ENCODE measurements at places on chromosomes 6 and 20.

DNA sequence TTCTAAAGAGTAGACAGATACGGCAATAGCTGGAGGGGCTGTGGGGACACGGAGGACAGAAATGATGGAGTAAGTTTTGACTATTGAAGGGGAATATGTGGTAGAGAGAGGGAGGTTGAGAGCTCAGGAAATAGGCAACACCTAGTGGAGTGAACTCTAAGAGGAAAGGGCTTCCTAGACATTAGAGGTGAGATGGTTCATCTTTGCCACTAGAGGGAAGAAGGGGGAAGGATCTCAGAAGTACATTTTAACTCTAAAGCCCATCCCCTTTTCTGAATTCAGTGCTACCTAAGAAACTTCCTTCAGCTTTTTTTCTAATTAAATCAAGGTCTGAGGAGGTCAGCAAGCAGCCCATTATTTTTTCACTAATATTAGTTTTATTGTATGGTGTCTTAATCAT lies 689.4 kb upstream of the MAP3K7 start:
- no peaks in the 10 kb centered on the region for H3K36me3 ChIP-seq
- no peaks in the 10 kb centered on the region for H3K4me1 ChIP-seq
- no peaks in the 10 kb centered on the region for H3K27me3 ChIP-seq
- H3K4me3 ChIP-seq = no peak overlapping the region

DNA sequence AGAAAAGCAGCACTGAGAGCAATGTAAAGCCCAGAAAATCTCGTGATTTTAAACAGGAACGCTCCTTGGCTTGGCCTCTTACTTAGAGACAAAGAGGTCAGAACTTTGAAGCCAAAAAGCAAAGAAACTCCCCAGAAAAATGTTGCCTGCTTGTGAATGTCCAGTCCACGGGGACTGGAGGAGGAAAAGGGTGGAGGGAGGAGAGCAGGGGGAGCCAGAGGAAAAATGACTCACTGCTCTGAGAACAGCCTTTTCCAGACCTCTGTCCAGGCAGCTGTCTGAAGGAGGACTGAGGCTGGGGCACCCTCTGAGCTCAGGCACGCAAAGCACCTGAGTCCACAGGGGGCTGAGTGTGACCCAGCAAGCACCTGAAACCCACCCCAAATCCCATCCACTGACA lies 64.7 kb downstream of the TRAM2 start:
- peak; percentile 83 for DNase-seq
- peak overlapping the region; percentile 98 for H3K27ac ChIP-seq
- H3K4me1 ChIP-seq = peaks cover 100% of the 10 kb centered on the region
- H3K4me3 ChIP-seq = peak overlapping the region; percentile 80
- peaks cover 25% of the 10 kb centered on the region for H3K27me3 ChIP-seq

DNA sequence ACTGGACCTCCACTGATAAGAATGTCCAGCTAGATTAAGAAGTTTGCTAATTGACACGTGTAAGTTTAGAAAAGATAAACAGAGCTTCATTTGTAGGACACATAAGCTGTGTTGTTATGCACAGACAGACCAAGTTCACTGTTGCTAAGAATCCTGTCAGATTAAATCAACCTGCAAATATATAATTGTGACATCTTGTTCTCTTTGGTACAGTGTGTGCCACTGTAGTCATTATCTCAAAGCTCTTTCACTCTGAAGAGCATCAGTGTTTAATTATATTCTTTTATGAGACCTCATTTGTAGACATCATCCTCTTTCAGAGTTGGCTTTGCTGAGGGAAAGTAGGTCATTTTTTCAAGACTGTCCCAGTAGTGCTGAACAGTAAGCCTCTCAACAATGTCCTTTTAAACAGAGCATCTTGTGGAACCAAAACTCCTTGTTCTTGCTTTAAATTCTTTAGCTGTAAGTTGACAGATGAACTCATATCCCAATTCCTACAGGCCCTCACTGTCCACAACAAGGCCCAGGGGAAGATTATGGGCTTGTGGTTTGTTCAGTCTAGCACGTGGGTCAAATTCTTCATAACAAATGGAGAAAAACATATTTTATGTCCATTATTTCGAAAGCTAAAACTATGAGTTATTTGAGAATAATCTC lies 252.4 kb downstream of the HDGFL1 start:
- peak; percentile 0 for DNase-seq
- H3K27me3 ChIP-seq = no peaks in the 10 kb centered on the region
- H3K27ac ChIP-seq = no peak overlapping the region
- no peak overlapping the region for H3K4me3 ChIP-seq

DNA sequence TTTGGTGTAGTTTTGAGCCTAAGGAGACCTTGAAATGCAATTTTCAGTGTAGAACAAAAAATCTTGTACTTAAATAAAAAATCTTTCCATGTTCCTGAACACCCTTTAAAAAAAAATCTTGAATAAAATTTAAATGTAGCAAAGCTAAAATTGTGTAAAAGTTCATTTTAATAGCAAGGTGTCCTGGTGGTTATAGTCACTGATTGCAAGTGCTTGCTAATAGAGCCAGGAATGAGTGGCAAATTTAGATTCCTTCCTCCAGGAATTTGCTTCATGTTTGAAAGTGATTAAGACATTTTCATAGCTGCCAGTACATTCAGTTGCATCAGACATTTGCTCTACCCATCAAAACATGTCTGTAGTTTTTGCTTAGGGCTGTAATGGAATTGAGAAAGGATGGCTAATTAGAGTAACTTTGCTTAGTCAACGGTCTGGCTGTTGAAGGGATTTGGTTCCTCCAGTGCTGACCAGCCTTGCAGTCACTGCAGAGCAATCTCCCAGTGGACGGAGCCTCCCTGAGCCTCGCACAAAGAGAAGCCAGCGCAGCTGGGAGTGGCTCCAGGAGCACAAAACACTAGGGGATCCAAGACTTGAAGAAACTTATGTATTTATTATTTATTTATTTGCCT lies 36.5 kb downstream of the AKAP12 start:
- no peak overlapping the region for H3K27ac ChIP-seq
- no peaks in the 10 kb centered on the region for H3K36me3 ChIP-seq
- no peak overlapping the region for H3K4me3 ChIP-seq
- no peaks in the 10 kb centered on the region for H3K4me1 ChIP-seq
- peak; percentile 15 for DNase-seq

DNA sequence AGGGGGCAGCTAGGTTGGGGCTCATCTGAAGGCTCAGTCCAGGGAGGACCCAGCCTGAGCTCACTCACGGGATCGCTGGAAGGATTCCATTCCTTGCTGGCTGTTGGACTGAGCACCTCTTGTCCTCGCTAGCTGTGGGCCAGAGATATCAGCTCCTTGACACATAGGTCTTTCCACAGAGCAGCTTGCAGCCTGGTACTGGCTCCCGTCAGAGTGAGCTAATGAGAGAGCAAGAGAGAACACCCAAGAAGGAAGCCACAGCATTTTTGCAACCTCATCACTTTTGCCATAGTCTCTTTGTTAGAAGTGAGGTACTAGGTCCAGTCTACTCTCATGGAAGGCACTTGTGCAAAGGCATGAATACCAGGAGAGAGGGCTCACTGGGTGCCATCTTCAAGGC lies 179.9 kb downstream of the CDC5L start:
- H3K4me1 ChIP-seq = peaks cover 12% of the 10 kb centered on the region
- H3K36me3 ChIP-seq = no peaks in the 10 kb centered on the region
- H3K27me3 ChIP-seq = peaks cover 21% of the 10 kb centered on the region

- peak overlapping the region; percentile 90 for H3K27ac ChIP-seq
- H3K4me3 ChIP-seq = peak overlapping the region; percentile 75
- DNase-seq = no peak
- no peaks in the 10 kb centered on the region for H3K36me3 ChIP-seq
- H3K27me3 ChIP-seq = peaks cover 5% of the 10 kb centered on the region
- peaks cover 44% of the 10 kb centered on the region for H3K4me1 ChIP-seq
Measured at GRCh38 chr6:170437719-170438401, 115.2 kb downstream of the PSMB1 start.

- peaks cover 12% of the 10 kb centered on the region for H3K36me3 ChIP-seq
- peak; percentile 96 for DNase-seq
- peaks cover 66% of the 10 kb centered on the region for H3K4me1 ChIP-seq
- H3K4me3 ChIP-seq = peak overlapping the region; percentile 73
Measured at GRCh38 chr6:11586536-11586935, 49.0 kb downstream of the TMEM170B start.

DNA sequence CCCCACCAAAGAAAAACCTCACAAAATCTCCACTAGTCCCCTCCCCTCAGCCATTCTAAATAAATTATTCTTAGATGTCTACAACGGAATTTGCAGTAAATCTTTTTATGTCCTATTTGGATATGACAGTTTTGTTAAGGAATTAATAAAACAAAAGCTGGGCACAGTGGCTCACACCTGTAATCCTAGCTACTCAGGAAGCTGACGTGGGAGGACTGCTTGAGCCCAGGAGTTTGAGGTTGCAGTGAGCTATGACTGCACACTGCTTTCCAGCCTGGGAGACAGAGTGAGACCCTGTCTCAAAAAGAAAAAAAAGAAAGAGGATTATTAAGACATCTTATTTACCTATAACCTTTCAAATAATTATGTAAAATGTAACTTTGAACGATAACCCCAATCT lies 165.4 kb downstream of the SLC16A10 start:
- no peaks in the 10 kb centered on the region for H3K36me3 ChIP-seq
- no peak overlapping the region for H3K4me3 ChIP-seq
- 0 out of 2 replicates have a peak, but pooled peaks cover 1% of the 10 kb centered on the region for H3K27me3 ChIP-seq
- no peak overlapping the region for H3K27ac ChIP-seq
- DNase-seq = no peak
- peaks cover 61% of the 10 kb centered on the region for H3K4me1 ChIP-seq

DNA sequence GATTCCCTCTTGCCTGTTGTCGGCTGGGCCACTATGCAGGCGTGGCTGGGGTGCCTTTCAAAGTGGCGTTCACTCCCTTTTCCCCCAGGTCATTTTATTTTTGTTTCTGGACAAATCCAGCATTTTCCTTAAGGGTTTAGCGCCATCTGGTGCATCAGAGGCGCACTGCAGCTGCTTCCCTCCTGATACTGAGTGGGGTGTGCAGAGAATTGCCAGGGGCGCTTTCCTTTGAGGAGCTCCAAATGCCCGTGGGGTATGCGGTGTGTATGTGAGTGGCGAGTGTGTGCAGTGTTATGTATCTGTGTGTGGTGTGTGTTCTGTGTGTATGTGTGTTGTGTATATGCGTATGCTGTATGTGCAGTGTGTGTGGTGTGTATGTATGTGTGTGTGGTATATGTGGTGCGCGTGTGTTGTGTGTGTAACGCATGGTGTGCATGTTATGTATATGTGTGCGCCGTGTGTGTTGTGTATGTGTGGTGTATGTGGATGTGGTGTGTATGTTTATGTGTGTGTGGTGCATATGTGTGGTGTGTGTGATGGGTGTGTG lies 100.1 kb upstream of the AGPAT4 start:
- no peaks in the 10 kb centered on the region for H3K27me3 ChIP-seq
- H3K4me1 ChIP-seq = peaks cover 6% of the 10 kb centered on the region
- peak; percentile 47 for DNase-seq
- no peak overlapping the region for H3K27ac ChIP-seq
- no peak overlapping the region for H3K4me3 ChIP-seq

- H3K27me3 ChIP-seq = peaks cover 4% of the 10 kb centered on the region
- H3K27ac ChIP-seq = no peak overlapping the region
- peaks cover 17% of the 10 kb centered on the region for H3K4me1 ChIP-seq
- peak overlapping the region; percentile 50 for H3K4me3 ChIP-seq
- peak; percentile 36 for DNase-seq
Measured at GRCh38 chr6:113672491-113673149, 184.5 kb upstream of the MARCKS start.

DNA sequence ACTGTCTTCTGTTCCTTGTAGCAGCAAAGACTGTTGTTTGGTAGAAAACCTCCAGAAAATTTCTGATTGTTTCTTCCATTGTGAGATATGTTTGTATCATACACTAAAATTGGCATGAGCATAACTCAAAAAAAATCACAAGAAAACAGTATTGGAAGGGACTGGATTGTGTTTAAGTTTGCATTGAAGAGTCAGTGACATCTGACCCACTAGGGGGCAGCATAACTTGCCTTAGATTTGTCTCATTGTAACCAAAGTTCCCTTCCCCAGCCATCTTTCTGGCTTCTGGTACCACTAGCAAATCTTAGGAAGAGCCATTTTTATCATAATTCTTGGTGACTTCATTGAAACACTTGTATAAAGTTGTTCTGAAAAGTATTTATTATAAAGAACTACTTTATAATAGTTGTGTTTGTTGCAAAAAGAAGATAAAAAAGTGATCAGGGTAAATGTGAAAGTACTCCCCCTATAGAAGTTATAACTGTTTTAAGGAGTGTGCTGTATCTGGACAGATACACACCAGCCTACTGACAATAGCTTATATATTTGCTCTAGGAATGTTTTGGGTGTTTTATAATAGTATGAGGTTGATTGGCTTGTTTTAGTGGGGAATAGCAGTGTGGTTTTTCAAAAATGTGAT lies 7.7 kb downstream of the CSTF1 start:
- peak overlapping the region; percentile 55 for H3K27ac ChIP-seq
- no peak overlapping the region for H3K4me3 ChIP-seq
- H3K27me3 ChIP-seq = no peaks in the 10 kb centered on the region
- H3K36me3 ChIP-seq = peaks cover 49% of the 10 kb centered on the region
- H3K4me1 ChIP-seq = peaks cover 7% of the 10 kb centered on the region

- peak overlapping the region; percentile 92 for H3K27ac ChIP-seq
- H3K4me1 ChIP-seq = peaks cover 59% of the 10 kb centered on the region
- H3K4me3 ChIP-seq = peak overlapping the region; percentile 76
- peaks cover 42% of the 10 kb centered on the region for H3K36me3 ChIP-seq
- H3K27me3 ChIP-seq = peaks cover 5% of the 10 kb centered on the region
- peak; percentile 97 for DNase-seq
Measured at GRCh38 chr20:31560746-31561598, 44.1 kb upstream of the ID1 start.

- H3K36me3 ChIP-seq = peaks cover 5% of the 10 kb centered on the region
- peaks cover 63% of the 10 kb centered on the region for H3K4me1 ChIP-seq
- DNase-seq = no peak
- H3K27ac ChIP-seq = no peak overlapping the region
Measured at GRCh38 chr6:139381216-139381865, 6.9 kb upstream of the CITED2 start.

- H3K27ac ChIP-seq = no peak overlapping the region
- H3K36me3 ChIP-seq = no peaks in the 10 kb centered on the region
- DNase-seq = no peak
- H3K4me1 ChIP-seq = no peaks in the 10 kb centered on the region
Measured at GRCh38 chr6:51531623-51532022, 555.8 kb downstream of the PKHD1 start.

DNA sequence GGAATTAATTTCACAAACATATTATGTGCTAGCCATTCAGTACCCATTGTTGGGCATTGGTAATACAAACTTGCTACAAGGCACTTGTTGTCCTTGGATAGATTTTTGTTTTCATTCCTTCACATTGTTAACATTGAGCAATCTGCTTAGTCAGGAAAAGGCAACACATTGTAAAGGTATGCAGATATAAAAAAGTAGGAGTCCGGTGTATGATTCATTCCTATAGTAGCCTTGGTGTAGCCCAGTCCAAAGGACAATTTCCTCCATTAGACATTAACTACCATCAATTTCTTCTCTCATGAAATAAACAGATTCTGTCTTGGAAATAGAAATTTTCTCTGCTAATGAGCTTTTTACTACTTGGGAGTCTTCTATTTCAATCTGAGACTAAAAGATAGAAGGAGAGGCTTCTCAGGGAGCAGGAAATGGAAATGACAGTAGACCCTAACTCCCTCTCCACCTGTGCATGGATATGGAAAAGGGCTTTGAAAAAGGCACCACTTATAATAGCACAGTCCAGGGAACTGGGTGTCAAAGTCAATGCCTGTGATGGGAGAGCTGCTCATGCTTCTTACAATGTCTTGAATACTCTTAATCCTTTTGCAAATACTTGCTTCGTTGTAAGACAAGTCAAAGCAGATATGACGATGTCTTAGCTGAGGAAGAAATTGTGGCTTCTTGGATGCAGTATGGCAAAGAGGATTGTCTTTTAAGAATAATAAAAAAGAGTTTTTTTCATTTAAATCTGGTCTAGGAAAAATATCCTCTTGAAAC lies 369.4 kb upstream of the CITED2 start:
- H3K36me3 ChIP-seq = peaks cover 21% of the 10 kb centered on the region
- peaks cover 77% of the 10 kb centered on the region for H3K4me1 ChIP-seq
- DNase-seq = peak; percentile 95
- H3K4me3 ChIP-seq = no peak overlapping the region
- peak overlapping the region; percentile 81 for H3K27ac ChIP-seq
